Kidney (tissue), 22 donors: ENCODE measurements at places on chromosomes 13 and 19. TPM values are rescaled to one million over a fixed set of nuclear protein-coding genes. Genes with fewer than 3 reads are reported as not detected.
A peak's percentile ranks its signal among the peaks of the same experiment; 100 is the strongest.

Gene PABPC3
- 0.22 TPM for total RNA-seq

Gene ZNF730
- total RNA-seq: 0.60 TPM

Gene ERICH4
- total RNA-seq: not detected

Gene PLK5
- not detected for total RNA-seq

Gene ZNF793
- 12.9 TPM for total RNA-seq

GRCh38 chr19:10422046-10422461 lies 1.7 kb downstream of the PDE4A start:
- no peak for DNase-seq

- DNase-seq: no peak
These were observed 3.7 kb downstream of the SYNGR4 start for GRCh38 chr19:48367855-48368254.

DNA sequence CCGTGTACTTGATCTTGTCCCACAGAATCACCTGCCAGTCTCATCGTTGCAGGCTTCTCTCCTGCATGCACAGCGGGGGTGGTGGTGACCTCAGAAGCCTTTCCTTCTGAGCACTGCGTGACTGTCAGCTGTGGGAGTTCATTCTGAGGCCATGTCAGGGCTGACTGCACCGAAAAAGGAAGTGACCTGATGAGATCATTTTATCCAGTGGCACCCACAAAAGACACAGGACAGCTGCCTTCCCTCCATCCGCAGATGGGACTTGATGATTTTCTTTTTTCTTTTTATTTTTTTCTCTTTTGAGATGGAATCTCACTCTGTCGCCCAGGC lies 89.7 kb downstream of the RAB20 start:
- DNase-seq: peak; percentile 90

- DNase-seq: peak; percentile 49
These were observed 1.0 kb upstream of the PGLS start for GRCh38 chr19:17510220-17510993.

DNA sequence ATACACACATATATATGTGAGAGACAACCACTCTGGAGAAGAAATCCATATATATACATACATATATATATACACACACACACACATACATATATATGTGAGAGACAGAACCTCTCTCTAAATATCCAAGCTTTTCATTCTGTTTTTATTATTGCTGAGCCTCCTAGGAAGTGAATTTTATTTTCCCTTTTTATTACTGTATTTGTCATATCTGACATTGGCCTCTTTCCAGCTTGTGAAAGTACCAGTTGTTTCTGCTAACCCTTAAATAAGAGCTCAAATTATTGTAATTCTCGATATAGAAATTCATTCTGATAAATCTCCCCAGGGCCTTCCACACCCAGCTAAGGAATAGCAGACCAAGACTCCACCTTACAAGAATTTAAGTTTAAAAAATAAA lies 81.0 kb downstream of the NUFIP1 start:
- DNase-seq: no peak

DNA sequence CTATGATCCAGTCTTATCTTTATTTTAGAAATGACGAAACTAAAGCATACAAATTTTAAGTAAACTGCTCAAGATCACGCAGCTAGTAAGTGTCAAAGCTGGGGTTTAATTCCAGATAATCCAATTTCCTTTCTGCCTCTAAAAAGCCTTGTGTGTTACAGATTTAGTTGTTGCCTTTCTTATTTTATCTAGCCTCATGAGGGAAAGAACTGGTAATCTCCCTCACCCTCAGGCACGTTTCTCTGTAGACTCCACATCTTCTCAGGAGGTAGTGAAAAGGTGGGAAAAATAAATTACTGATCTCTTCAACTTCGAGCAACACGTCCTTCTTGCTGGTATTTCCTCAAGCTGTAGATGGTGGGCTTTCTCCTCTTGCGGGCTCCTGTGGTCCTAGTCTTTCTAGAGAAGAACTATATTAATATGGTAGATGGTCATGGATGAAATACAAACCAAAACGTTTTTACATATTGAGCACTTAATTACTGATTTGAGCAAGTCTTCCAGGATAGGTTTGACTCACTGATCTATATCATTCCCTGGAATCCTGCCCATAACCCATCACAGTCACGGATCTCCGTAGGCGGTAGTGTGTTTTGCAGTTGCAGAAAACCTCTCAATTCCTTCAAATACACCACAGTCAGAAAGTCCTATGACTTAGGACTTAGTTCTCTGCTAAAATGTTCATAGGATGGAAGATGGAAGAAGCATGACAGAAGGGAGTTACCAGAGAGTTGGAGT lies 519.5 kb downstream of the DCT start:
- DNase-seq: no peak

DNA sequence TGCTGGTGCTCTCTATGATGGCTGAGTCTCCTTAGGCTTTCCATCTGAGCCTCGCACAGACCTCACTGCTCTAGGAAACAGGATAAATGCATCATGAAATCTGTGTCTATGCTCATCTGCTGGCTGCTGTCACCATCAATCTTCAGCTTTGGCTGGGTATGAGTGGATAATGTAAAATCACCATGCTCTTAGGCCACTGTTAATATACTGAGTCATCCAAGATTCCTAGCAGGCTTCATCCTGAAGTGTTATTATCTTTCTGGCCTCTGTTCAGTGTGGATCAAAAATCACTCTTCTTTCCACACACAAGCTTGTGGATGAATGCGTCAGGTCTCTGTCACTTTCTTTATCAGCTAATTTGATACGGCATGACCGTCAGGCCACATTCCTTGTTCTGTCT lies 317.4 kb downstream of the NALCN start:
- DNase-seq: no peak

GRCh38 chr13:31207661-31208552 lies 8.1 kb downstream of the B3GLCT start:
- DNase-seq: peak; percentile 20

GRCh38 chr13:46662690-46663089 lies 109.7 kb downstream of the LRCH1 start:
- DNase-seq: no peak

DNA sequence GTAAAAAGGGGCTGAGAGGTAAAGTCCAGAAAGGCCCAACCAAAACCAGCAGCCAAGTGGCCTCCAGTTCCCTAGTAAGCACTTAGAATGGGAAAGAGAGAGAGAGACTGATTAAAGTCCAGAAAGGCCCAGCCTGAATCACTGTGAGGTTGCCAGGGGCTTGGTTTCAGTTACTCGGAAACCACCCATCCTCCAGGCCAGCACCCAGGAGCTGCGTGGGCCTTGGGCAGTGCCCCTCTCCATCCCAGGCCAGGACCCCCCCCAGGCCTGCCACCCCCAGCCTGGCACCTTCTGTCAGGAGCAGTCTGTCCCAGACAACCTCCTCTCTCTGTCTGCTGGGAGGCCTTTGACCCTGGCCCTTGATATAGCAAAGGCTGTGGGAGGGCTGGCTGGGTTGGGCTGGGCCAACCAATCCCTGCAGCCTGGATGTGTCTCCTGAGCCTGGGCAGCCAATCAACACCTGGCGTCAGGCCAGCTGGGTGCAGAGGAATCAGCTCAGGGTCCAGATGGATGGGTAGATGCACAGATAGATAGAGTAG lies at the start of gene CYP4F2:
TSS of gene CYP4F2 (minus strand) at position 337 of the 539 bp plus-strand sequence. CDS start 463 bp downstream, outside the sequence.
- no peak for DNase-seq

GRCh38 chr13:73063166-73063565 lies 4.4 kb downstream of the KLF5 start:
- no peak for DNase-seq

DNA sequence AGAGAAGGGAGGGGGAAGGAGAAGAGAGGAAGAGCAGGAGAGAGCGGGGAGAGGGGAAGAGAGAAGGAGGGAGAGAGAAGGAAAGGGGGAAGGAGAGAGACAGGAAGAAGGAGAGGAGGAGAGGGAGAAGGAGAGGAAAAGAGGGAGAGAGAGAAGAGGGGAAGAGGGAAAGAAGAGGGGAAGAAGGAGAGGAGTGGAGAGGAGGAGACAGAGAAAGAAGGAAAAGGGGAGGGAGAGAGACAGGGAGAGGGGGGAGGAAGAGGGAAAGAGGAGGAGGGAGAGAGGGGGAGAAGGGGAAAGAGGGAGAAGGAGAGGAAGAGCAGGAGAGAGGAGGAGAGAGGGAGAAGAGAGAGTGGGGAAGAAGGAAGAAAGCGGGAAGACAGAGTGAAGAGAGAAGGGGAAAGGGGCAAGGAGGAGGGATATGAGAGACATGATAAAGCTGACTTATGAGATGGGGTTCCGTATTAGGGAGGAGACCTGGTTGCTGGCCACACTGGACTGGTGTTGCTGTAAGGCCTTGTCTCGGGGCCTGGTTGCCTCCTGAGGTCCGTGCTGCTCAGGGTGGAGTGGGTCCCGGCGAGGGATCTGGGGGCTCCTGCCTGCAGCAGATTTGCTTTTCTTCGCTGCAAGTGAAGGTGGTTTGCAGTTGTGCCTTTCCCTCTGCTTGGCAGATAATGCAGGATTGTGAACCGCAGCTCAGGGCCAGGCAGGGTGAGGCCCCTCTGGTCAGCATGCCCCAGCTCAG lies 139.5 kb downstream of the TEX29 start:
- DNase-seq: no peak

GRCh38 chr13:45332831-45333219 lies 8.2 kb downstream of the TPT1 start:
- DNase-seq: no peak

DNA sequence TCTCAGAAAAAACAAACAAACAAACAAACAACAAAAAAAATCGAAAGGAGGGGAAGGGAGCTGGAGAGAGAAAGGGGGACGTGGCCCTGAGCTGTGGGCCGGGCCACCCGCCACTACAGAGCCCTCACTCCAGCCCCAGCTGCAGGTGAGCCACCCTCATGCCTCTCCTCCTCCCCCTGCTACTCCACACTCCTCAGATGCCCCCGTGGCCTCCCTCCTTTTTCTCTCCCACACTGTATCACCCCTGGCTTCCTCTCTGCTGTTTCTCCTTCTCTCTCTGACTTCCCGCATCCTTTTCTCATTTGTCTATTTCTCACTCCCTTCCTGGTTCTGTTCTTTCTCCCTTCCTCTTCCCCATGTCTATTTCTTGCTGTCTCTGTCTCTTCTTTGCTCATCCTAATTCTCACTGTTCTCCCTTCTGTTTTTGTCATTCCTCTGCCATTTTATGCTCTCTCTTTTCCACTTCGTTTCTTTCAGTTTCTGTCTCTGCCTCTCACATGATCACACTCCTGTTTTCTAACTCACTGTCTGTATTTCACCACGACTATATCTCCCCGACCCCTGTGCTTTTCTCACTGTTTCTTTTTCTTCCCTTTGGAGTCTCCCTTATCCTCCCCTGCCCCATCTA lies 2.7 kb downstream of the KLK2 start:
- no peak for DNase-seq
